ENCODE measurements at places on chromosomes 4 and X. TPM values are rescaled to one million over a fixed set of nuclear protein-coding genes. Genes with fewer than 3 reads are reported as not detected.

Gene PPEF2
- not detected for total RNA-seq

Gene CFP
- total RNA-seq: 13.1 TPM

Gene FSTL5
- total RNA-seq: not detected

Gene NEXMIF
- 2.3 TPM for total RNA-seq

Gene OTUD6A
- not detected for total RNA-seq

Gene MAP3K15
- total RNA-seq: 0.56 TPM

Gene SPATA18
- 8.0 TPM for total RNA-seq

Gene ENPP6
- total RNA-seq: 0.27 TPM

Gene HPGD
- 6.5 TPM for total RNA-seq

Gene POU4F2
- total RNA-seq: not detected

DNA sequence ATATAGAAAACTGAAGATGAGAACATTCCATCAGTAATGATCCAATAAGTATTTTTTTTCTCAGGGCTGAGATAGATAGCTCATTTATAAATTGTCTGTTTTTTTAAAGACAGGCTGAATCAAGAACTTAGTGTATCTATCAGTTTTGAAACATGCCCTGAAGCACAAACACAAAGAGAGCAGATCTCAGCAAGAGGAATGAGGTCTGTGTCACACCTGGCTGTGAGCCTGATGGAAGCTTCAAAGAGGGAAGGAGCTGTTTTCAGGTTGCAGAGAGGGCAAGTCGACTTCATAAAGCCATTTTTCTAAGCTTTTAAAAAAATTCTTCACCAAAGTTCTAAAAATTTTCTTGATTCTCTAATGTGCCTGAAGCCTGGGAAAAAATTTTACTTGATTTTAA is 434.9 kb downstream of the PDGFC start:
- H3K36me3 ChIP-seq: no peaks in the 10 kb centered on the region
- no peak for DNase-seq
- no peaks in the 10 kb centered on the region for H3K27me3 ChIP-seq
- no peak overlapping the region for H3K4me3 ChIP-seq
- H3K27ac ChIP-seq: no peak overlapping the region

GRCh38 chr4:22686141-22686540 is 6.6 kb upstream of the GBA3 start:
- no peak overlapping the region for H3K27ac ChIP-seq
- H3K27me3 ChIP-seq: no peaks in the 10 kb centered on the region
- H3K4me3 ChIP-seq: no peak overlapping the region
- H3K4me1 ChIP-seq: no peaks in the 10 kb centered on the region

GRCh38 chrX:140298960-140299825 is 205.7 kb downstream of the SOX3 start:
- H3K27ac ChIP-seq: no peak overlapping the region
- H3K4me1 ChIP-seq: no peaks in the 10 kb centered on the region
- no peaks in the 10 kb centered on the region for H3K36me3 ChIP-seq
- no peak overlapping the region for H3K4me3 ChIP-seq

- H3K27me3 ChIP-seq: no peaks in the 10 kb centered on the region
- no peaks in the 10 kb centered on the region for H3K36me3 ChIP-seq
- no peak overlapping the region for H3K27ac ChIP-seq
- no peaks in the 10 kb centered on the region for H3K4me1 ChIP-seq
Measured at GRCh38 chrX:2538031-2538757, 37.4 kb upstream of the DHRSX start.

DNA sequence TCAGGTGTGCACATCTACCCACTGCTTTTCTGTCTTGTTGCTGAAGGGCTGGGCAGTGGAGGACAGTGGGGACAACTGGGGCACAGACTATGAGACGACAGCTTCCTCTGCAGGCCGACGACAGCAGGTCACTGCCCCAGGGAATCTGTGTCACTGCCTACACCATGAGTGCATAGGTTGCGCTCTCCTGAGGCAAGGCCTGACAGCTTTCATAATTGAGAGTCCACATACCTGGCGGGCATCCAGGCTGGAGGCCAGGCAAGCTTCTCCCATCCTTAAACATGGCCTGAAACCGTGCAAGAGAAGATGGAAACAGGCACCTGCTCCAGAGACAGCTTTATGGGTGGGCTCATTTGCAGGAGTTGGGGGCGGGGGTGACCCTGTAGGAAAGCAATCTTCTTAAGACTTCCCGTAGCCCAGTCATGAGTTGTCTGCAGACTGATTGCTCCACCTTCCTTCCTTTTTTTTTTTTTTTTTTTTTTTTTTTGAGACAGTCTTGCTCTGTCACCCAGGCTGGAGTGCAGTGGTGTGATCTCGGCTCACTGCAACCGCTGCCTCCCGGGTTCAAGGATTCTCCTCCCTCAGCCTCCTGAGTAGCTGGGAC is 2.9 kb downstream of the ANOS1 start:
- no peaks in the 10 kb centered on the region for H3K27me3 ChIP-seq
- H3K4me3 ChIP-seq: no peak overlapping the region
- H3K27ac ChIP-seq: no peak overlapping the region
- H3K36me3 ChIP-seq: no peaks in the 10 kb centered on the region

DNA sequence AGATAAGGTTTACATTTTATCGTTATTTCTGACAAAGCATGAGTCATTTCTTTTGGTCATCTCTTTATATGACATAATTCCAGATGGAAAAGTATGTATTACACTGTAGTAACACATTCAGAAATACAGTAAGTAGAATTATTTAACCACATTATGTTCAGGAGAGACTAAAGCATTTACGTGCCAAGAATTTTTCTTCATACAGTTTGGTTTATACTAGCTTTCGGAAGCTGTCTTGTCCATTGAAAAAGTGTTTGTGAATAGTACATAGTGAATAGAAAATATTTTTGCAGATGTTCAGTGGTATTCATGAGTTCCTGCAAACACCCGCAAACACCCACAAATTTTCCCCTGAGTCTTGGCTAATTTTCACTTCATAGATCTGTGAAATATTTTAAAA is 1033.0 kb upstream of the INTU start:
- H3K36me3 ChIP-seq: no peaks in the 10 kb centered on the region
- no peak overlapping the region for H3K4me3 ChIP-seq
- no peak for DNase-seq
- H3K4me1 ChIP-seq: no peaks in the 10 kb centered on the region

DNA sequence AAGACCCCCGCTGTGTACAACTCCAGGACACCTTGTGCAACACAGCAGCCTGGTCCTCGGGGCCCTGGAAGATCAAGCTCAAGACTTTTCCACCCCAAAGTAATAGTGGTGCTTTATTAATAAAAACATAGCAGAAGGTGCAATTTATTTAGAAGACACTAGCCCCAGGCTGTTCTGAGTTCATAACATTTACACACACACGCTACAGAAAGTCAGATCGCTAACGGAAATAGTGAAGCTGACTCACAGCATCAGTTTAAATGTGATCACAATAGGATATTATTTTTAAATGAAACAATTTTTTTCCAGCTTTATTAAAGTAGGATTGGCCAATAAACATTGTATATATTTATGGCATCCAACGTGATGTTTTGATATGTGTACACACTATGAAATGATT is 141.0 kb downstream of the STK32B start:
- no peaks in the 10 kb centered on the region for H3K36me3 ChIP-seq
- no peak overlapping the region for H3K4me3 ChIP-seq
- no peak for DNase-seq
- no peaks in the 10 kb centered on the region for H3K27me3 ChIP-seq
- H3K27ac ChIP-seq: no peak overlapping the region

DNA sequence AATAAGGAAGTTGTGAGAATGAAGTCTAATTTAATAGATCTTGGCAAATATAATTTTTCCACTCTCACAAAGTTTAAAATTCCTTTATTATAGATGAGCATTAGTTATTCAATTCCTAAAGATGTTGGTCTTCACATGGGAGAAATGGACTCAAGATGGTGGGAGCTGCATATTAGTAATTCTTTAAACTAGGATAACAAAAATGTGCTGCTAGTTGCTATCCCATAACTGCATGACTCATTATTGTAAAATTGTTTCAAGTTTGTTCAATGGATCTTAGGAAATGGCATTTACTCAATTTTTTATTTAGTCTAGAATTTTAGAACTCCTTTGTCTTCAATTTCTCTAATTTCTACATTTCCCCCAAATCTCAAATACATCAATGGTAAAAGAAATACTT is 155.8 kb downstream of the ATP10D start:
- no peak overlapping the region for H3K27ac ChIP-seq
- no peak for DNase-seq
- H3K27me3 ChIP-seq: no peaks in the 10 kb centered on the region
- no peaks in the 10 kb centered on the region for H3K4me1 ChIP-seq
- no peaks in the 10 kb centered on the region for H3K36me3 ChIP-seq
- H3K4me3 ChIP-seq: no peak overlapping the region
